ENCODE measurements at places on chromosomes 13 and 19. TPM values are rescaled to one million over a fixed set of nuclear protein-coding genes. Genes with fewer than 3 reads are reported as not detected.

CBY2 gene
- total RNA-seq: not detected

RGS9BP gene
- total RNA-seq: 5.5 TPM

FXYD1 gene
- 92.6 TPM for total RNA-seq

CGB2 gene
- total RNA-seq: not detected

C19orf47 gene
- 22.0 TPM for total RNA-seq

WDR62 gene
- total RNA-seq: 0.52 TPM

SERP2 gene
- 6.0 TPM for total RNA-seq

BST2 gene
- 59.7 TPM for total RNA-seq

CGB3 gene
- total RNA-seq: not detected

FUT1 gene
- 2.0 TPM for total RNA-seq

USF2 gene
- total RNA-seq: 114 TPM

ANKLE1 gene
- total RNA-seq: 0.33 TPM

ZNF470 gene
- 7.3 TPM for total RNA-seq

TJP3 gene
- 4.2 TPM for total RNA-seq

CEACAM18 gene
- total RNA-seq: not detected

APBA3 gene
- total RNA-seq: 16.6 TPM

MEF2B gene
- total RNA-seq: not detected

ASF1B gene
- not detected for total RNA-seq

ZNF100 gene
- total RNA-seq: 2.8 TPM

IRS2 gene
- 59.4 TPM for total RNA-seq

SLITRK1 gene
- not detected for total RNA-seq

ZGLP1 gene
- total RNA-seq: 0.58 TPM

KLK13 gene
- total RNA-seq: not detected

DAND5 gene
- not detected for total RNA-seq

CEACAM21 gene
- 0.83 TPM for total RNA-seq

ZNF528 gene
- 13.6 TPM for total RNA-seq

CYP2F1 gene
- not detected for total RNA-seq

ZSCAN1 gene
- total RNA-seq: not detected

CGB8 gene
- not detected for total RNA-seq

CGB5 gene
- total RNA-seq: not detected

OLFM4 gene
- 0.66 TPM for total RNA-seq

KRTDAP gene
- total RNA-seq: not detected

GRK1 gene
- under 0.01 TPM for total RNA-seq

MRPL34 gene
- total RNA-seq: 173 TPM

NLRP4 gene
- not detected for total RNA-seq

TMC4 gene
- 0.98 TPM for total RNA-seq

CD37 gene
- total RNA-seq: 22.4 TPM

SIGLEC8 gene
- total RNA-seq: not detected

ATP7B gene
- 3.7 TPM for total RNA-seq

URAD gene
- total RNA-seq: not detected

CATSPERD gene
- not detected for total RNA-seq

YIPF2 gene
- 50.1 TPM for total RNA-seq

ZNF888 gene
- 3.7 TPM for total RNA-seq

CLEC17A gene
- not detected for total RNA-seq

IGFL3 gene
- total RNA-seq: not detected

SSC5D gene
- total RNA-seq: 10.1 TPM

MYBPC2 gene
- total RNA-seq: not detected

PTH2 gene
- not detected for total RNA-seq

Data from esophagus muscularis mucosa (tissue), 4 donors.